GF-D8 (cell line): ENCODE measurements at places on chromosomes 6 and 20.

DNA sequence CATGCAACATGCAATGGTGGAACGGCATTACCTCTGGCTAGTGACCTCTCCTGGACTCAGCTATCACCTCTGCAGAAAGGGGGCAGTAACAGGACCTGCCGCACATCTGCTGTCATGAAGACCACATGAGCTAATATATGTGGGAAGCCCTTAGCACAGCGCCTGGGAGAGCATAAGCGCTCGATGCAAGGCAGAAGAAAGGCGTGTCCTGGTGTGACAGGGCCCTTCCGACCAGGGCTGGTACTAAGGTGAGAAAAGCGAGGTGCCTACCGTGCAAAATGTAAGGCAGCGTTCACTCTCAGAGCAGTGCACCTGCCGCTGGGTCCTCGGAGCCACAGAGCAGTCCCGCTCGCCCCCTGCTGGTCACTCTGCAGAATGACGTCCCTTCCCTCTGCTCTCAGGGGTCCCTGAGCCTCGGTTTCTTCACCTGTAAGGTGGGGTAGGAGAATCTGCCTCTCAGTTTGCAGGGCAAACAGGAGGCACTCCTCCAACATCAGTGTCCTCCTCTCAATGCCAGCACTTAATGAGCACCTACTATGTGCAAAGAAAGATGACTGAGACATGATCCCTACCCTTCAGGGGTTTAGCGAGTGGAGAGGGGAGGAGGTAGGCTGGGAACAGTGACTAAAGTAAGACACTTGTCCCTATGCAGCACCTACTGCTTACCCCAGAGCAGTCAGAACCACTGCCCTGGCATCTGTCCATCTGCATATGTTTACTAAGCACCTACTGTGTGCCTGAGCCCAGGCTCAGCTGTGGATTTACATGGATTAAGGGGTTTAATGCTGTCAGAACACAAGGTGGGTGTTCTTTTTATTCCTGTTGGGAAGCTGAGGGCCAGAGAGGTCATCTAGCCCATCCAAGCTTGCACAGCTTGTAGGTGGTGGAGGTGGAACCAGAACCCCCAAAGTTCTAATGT is 41.1 kb upstream of the PTGIS start:
- no peak for DNase-seq

GRCh38 chr6:46652603-46653438 is at the start of the genes CYP39A1 and SLC25A27:
Gene CYP39A1 (minus strand): TSS chr6:46652818. CDS start chr6:46652582, 236 bp downstream.
Gene SLC25A27 (plus strand): TSS chr6:46652975. CDS start chr6:46653193, 218 bp downstream.
- no peak for DNase-seq

DNA sequence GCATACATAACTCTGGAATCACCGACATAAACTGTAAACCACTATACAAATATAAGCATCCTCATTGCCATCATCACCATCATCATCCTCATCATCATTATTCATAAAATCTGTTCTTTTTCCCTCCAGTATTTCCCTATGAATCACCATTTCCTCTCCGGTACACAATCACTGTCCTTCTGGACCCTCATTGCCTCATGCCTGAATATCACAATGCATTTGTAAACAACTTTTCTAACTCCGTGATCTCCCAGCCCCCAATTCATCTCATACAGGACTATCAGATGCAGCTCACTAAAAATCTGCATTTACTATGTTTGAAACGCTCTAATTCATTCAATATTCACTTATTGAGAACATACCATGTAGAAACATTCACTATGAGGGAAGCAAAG is 339.7 kb downstream of the TBC1D32 start:
- no peak for DNase-seq

DNA sequence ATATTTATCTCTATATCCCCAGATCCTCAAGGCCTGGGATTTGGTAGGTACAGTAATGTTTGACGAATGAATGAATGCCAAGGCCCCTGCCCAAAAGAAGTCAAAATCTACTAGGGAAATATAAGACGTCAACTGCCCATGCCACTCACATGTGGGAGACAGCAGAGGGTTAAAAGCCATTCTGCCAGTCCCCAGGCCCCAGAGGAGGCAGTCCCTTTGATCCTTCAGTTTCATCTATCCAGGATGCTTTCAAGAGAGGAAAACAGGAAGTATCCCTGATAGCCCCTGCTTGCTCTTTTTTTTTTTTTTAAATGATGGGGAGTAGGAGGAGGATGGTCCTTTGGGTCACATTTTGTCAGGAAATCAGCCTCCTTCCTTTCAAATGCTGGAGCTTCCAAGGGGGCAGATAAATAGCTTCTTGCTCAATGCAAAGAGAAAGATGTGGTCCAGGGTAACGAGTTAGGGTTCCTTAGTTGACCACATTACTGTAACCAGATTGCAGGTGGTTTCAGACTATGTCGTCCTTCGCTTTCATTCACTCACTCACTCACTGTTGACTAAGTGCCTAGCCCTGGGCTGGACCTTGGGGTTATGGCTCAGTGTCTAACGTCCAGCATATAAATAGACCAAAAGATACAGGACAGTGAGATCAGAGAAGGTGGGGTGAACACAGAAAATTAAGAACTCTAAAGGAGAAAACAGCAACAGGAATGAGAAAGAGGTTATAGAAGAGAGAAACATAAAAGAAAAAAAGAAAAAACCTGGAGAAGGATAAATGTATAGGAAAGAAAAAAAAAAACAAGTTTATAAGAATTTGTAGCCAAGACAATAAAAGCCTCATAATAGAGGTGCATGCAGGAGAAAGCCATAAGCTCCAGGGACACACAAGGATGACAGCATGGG is 64.6 kb upstream of the PIM1 start:
- DNase-seq, result no peak

GRCh38 chr6:134954272-134955000 is 4.5 kb upstream of the ALDH8A1 start:
- DNase-seq, result no peak
